GM13977 (cell line): ENCODE measurements at places on chromosomes 1 and 21.

- no peak for DNase-seq
Observed at GRCh38 chr1:8464377-8464776, 146.5 kb downstream of the SLC45A1 start.

DNA sequence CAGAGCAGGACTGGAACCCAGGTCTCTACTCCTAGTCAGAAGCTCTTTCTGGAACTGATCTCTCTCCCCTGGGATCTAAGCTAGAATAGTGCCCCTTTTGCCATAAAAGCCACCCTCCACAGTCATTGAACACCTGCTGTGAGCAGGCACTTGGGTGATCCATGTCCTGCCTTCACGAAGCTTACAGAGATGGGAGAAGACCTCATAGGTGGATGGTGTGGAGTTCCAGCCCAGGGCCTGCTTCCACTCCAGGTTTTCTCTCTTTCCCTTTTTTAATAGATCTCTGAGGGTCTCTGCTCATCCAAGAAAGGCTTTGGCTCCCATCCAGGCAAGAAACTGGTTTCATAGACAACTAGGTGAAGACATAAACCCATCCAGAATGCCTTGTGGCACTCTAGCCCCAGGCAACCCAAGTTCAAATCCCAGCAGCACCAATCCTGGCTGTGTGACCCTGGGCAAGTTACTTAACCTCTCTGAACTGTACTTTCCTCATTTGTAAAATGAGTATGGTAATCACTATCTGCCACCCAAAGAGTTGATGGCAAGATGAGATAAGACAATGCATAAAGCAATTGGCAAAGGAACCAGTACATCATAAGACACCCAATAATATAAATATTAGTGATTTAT is 46.4 kb upstream of the TMEM51 start:
- no peak for DNase-seq

DNA sequence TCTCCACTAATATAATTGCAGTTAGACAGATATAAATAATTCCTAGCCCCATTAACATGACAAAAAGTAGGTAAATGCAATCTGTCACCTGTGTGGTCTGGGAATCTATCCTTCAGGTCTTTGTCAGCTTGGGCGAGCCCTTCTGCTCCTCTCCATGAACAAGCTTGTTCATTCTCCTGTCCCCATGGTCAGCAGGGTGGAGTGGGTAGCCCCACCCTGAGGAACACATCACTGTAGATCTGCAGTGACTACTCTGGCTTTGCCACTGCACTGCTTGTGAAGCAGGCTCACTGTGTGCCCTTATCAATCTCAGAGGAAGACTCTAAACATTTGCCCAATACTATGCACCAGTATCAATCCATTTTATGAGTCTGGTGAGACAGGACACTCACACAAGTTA is 279.0 kb downstream of the MATN1 start:
- no peak for DNase-seq

- no peak for DNase-seq
Observed at GRCh38 chr1:158053276-158053675, 59.8 kb downstream of the KIRREL1 start.

DNA sequence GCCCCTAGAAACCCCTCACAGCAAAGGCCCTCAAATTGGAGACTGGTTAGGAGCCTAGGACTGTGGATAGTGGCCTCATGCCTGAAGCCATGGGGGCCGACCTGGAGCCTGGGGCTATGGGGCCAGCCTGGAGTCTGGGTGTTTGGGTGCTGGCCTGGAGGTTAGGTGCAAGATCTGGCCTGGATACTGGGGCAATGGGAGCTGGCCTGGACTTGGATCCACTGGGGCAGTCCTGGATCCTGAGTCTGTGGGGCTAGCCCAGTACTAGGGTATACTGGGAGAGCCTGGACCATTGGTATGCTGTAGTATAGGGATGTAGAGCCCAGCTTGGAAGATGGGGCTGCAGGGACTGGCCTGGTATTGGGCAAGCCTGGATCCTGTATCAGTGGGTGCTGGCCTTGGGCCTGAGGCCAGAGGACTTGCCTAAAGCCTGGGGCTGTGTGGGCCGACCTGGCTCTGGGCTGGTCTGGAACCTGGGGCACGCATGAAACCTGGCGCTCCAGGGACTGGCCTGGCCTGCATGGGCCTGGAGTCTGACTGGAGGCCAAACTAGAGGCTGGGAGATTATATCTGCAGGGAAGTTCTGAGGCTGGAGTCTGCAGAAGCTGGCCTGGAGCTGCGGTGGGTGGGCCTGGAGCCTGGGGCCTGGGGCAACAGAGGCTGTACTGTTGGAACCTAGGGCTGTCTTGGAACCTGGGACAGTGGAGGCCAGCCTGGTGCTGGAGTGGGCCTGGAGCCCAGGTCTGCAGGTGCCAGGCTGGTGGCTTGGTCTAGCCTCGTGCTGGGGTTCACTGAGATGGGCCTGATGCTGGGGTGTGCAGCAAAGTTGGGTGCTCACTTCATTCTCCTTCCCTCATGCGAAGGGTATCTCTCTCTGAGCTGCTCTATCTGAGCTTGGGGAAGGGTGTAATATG is 12.6 kb upstream of the DENND1B start:
- DNase-seq, result no peak

- no peak for DNase-seq
Observed at GRCh38 chr1:9909234-9910046, 629 bp downstream of the CTNNBIP1 start.

GRCh38 chr1:21956720-21957552 is 19.8 kb upstream of the HSPG2 start:
- peak; percentile 48 for DNase-seq

- no peak for DNase-seq
Observed at GRCh38 chr1:193661385-193661784, 475.0 kb upstream of the B3GALT2 start.

- DNase-seq, result no peak
Observed at GRCh38 chr1:85245456-85245855, 14.0 kb downstream of the C1orf52 start.

DNA sequence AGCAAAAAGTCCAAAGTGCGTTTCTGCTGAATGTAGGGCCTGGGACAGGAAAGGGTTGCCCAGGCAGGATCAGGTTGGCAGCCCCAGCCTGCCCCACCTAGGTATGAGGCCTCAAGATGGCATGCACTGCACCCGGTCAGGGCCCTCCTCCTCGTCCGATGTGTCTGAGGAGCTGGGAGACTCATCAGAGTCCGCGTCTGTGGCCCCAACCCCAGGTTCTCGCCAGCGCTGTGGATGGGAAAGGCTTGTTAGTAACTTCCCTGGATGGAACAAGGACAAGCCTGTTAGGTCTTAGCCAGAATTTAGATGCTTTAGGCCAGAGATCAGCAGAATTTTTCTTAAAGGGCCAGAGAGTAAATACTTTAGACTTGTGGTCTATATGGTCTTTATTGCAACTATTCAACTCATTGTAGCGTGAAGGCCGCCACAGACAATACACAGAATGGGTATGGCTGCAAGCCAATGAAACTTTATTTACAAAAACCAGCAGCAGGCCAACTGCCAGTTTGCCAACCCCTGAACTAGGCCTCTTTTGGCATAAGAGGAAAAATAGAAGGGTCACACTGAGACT is 12.4 kb downstream of the PEA15 start:
- DNase-seq, result no peak

- DNase-seq, result no peak
Observed at GRCh38 chr1:95007687-95008086, 65.1 kb downstream of the ALG14 start.

DNA sequence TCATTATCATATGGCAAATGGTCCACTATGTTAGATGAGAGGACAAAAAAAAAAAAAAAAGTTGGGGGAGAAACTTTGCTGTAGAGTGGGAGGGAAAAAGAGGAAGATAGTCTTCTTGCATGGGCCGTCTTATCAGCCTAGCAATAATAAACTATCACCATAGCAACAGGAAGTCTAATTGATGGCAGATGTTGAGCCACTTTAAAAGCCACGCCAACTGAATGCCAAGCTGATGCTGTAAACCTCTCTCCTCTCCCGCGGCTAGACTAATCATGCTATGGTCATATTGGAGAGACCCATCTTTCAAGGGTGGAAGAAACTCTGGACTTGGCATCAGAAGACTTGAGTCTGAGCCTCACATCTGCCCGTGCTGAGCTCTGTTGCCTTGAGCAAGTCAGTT is 122.2 kb upstream of the HOOK1 start:
- DNase-seq, result no peak

GRCh38 chr1:152460529-152460899 is 46.5 kb upstream of the CRNN start:
- no peak for DNase-seq

DNA sequence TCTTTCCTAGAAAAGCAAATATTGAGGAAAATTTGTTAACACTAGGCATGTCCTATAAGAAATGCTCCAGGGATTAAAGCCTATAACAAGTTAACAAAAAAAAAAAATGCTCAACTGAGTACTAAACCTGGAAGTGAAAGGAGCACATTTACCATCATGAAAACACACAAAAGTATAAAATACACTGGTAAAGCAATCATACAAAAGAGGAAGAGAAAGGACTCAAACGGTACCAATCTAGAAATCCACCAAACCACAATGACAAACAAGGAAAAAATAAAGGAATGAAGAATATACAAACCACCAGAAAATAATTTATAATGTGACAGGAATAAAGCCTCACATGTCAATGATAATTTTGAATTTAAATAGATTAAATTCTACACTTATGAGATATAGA is 21.2 kb downstream of the CD1E start:
- DNase-seq, result no peak

DNA sequence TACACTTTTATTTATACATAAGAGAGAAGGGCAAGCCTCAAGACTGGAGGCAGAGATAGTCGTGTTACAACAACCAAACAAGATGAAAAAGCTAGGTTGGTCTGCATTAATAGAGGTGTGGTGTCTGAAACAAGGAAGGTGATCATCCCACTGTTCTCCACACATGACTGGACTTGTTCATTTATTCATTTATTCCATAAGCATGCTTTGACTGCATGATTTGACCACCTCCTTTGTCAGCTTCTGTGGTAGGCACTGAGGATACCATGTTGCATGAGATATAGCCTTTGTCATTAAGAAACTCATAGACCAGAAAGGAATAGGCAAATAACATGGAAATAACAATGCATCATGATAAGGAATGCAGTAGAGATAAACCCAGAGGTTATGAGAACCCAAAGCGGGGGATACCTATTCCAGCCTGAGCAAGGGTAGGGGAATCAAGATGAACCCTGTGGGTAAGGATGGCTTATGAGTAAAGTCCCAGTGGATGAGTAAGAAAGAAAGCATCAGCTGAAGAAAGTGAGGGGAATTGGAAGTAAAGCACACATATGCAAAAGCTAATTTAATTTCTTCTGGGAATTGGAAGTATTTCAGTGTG is 173.7 kb upstream of the FGGY start:
- no peak for DNase-seq

- DNase-seq, result no peak
Observed at GRCh38 chr1:151541752-151542151, 1.6 kb downstream of the TUFT1 start.

DNA sequence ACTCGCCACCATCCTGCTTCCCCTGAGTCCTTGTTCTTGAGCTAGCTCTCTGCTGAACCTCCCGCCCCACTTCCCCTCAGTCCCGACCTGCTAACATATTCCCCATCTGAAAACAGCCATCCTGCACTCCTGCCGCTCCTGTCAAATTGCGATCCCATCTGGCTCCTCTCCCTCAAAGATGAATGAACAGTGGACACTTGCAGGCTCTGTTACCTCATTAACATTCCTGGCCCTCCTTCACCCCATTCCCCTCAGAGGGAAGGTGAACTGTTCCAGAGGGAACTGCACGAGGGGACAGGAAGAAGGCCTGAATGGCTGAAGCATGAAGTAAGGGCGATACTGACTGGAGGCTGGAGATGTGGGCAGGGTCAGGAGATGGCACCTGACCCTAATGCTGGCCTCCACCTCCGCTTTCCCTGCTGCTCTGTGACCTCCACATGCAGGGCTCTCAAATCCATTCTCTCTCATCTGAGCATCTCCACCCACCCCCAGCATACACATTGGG is 7.4 kb upstream of the CELSR2 start:
- no peak for DNase-seq

GRCh38 chr1:211517006-211517405 is 25.0 kb upstream of the RD3 start:
- DNase-seq, result no peak

DNA sequence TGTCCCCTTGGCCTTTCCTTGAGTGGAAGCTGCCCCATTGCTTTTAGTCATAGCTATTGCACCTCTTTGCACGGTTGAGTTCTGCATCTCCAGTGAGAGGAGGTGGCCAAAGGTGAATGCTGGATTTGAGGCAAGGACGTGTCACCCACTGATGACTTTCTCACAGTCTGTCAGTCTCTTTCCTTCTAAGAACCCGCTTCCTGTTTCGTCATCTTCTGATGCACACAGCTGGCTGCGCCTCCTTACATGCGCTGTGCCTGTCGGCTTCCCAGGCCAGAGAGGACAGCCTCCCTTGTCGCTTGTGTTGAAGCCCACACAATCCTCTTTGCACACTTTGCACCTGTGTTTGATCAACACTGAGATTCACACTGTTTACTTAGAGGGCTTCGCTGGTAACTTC is 41.8 kb upstream of the PWP2 start:
- DNase-seq, result no peak
